ENCODE measurements at places on chromosomes 5 and 9. TPM values are rescaled to one million over a fixed set of nuclear protein-coding genes. Genes with fewer than 3 reads are reported as not detected.

PCDHGA12 gene
- not detected for total RNA-seq

KIF24 gene
- total RNA-seq = 0.12 TPM

FCN2 gene
- total RNA-seq = not detected

MARCHF3 gene
- 8.4 TPM for total RNA-seq

CPEB4 gene
- 33.3 TPM for total RNA-seq

F2RL2 gene
- total RNA-seq = not detected

GRCh38 chr9:75431375-75431774, 343.1 kb downstream of the OSTF1 start:
- no peak for DNase-seq

GRCh38 chr5:173056783-173057061, 570 bp downstream of the CREBRF start:
- no peak for DNase-seq

DNA sequence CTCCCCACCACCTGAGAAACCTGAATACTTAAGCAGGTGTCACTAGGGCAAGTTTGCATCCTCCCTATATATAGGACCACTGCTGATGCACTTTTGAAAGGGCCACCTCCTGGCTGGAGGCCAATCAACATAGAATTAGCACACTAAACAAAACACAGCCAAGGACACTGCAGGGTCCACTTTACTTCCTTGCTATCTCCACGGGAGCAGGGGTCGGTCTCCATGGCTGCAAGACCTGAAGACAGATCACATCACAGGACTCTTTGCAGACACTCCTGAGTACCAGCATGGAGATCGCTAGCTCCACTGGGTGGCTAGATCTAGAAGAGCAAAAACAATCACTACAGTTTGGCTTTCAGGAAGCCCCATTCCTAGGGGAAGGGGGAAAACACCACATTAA, 72.3 kb downstream of the C9orf153 start:
- DNase-seq = no peak

DNA sequence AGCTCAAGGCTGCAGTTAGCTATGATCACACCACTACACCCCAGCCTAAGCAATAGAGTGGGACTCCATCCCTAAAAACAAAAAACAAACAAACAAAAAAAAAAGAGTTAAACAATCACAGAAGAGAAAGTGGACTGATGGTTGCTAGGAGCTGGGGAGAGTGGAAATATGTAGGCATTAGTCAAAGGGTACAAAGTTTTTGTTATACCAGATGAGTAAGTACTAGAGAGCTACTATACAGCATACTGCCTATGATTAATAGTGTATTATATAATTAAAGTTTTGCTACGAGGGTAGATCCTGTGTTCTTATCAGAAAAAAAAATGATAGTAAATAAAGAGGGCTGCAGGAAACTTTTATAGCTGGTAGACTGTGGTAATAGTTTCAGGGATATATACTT, 538.6 kb downstream of the ELAVL2 start:
- no peak for DNase-seq

- DNase-seq = no peak
Observed at GRCh38 chr9:114131808-114132549, 23.4 kb upstream of the COL27A1 start.

GRCh38 chr5:119255571-119256356, 100.1 kb upstream of the TNFAIP8 start:
- no peak for DNase-seq

DNA sequence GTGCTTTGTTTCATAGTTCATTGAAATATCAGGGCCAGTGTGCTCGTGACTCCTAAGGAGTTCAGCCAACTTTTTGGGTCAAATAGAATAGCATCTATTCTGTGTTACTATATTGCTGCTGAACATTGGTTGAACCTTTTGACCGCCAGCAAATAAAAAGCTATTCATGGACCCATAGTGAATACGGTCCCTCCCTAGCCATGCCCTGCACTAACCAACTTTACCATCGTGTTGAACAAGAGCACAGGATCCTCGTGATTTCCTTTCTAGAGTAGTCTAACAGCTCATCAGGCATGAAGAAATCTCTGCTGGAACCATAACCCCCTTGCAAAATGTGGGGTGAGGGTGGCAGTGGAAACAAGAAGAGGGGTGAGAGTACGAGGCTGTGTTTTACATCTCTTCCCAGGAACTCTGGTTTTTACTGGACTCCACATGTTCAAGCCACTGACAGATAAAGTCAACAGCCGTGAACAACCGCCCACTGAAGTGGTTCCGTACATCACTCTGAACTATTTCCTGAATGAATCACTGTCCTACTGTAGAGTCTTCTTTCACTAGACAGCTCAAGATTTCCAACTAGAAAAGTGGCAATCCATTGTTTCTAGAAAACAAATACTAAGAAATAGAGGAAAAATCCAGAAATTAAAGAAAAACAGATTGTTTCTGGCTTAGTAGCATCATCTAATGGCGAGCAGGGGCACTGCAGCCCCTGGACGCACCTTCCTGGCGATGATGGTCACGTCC, 70.1 kb upstream of the SPATA31E1 start:
- no peak for DNase-seq

- DNase-seq = no peak
Observed at GRCh38 chr9:116280529-116280928, 126.9 kb downstream of the PAPPA start.
